Stimulated activated CD4-positive, alpha-beta T cell treated with anti-CD3 and anti-CD28 coated beads, Interleukin-15, amount 100 ng/mL, for 24 hours (primary cell): ENCODE measurements at places on chromosomes 2 and 18.

GRCh38 chr2:158131919-158132566 lies 30.4 kb downstream of the UPP2 start:
- no peak for DNase-seq

DNA sequence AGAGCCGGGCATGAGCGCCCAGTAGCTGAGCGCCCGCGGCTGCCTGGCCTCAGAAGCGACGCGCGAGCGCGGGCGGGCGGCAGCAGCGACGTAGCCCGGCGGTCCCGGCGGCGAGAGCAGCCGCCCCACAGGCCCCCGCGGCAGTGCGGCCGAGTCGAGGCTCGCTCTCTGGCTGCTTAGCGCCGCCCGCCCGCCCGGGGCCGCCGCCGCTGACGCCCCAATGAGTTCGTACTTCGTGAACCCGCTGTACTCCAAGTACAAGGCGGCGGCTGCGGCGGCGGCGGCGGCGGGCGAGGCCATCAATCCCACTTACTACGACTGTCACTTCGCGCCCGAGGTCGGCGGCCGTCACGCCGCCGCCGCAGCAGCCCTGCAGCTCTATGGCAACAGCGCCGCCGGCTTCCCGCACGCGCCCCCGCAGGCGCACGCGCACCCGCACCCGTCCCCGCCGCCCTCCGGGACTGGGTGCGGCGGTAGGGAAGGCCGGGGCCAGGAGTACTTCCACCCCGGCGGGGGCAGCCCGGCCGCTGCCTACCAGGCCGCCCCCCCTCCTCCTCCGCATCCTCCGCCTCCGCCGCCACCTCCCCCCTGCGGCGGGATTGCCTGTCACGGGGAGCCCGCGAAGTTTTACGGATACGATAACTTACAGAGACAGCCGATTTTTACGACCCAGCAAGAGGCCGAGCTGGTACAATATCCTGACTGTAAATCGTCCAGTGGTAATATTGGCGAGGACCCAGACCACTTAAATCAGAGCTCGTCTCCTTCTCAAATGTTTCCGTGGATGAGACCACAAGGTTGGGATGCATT lies 847 bp downstream of the HOXD8 start:
- DNase-seq = no peak

DNA sequence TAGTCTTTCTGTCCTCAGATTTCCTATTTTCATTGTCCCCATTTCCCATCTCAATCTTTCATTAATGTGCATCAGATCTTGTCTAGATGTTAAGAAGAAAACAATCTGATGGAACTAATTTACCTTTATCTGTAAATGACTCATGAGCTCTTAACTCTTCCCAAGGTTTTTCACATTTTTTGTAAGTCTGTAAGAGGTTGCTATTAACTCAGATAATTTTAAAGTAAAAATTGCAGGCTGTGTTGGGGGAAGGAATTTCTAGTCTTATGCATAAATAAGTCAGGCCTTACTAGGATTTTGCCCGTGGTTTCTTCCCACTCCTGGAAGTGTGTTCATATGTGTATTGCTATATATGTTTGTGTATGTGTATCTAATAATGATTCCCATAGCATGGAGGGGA lies 4.3 kb downstream of the NAB1 start:
- no peak for DNase-seq

GRCh38 chr2:175889701-175890302 lies 112.3 kb downstream of the LNPK start:
- DNase-seq = no peak

DNA sequence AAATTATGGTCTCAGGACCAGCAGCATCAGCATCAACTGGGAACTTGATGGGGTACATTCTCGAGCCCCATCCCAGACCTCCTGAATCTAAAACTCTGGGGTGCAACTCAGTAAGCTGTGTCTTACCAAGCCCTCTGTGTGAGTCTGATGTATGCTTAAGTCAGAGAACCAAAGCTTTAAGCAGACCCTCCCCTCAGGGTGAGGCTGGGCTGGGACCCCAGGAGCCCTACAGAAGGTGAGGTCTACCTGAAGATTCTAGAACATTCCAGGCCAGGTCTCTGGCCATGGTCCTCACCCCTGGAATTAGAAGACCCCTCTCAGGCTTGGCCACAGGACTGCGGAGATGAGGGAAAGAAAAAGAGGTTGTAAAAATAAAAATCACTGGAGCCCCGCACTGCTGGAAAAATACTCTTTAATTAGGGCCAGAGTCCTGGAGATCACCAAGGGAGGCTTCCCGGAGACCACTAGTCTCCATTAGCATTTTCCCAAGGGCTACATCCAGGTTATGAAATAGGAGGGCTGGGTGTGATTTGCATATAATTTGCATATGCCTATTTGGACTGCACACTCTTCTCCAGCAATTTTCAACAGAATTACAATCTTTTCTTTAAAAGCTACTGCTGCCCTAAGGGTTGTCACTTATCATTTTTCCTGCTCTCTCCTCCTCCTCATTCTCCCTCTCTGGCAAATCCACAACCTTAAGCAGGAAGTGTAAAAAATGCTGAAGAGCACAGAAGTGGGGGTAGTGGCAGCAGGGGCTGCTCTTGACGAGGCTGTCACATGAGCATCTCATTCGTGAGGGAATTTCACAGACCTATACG lies 100.2 kb downstream of the ZBTB7C start:
- DNase-seq = no peak

DNA sequence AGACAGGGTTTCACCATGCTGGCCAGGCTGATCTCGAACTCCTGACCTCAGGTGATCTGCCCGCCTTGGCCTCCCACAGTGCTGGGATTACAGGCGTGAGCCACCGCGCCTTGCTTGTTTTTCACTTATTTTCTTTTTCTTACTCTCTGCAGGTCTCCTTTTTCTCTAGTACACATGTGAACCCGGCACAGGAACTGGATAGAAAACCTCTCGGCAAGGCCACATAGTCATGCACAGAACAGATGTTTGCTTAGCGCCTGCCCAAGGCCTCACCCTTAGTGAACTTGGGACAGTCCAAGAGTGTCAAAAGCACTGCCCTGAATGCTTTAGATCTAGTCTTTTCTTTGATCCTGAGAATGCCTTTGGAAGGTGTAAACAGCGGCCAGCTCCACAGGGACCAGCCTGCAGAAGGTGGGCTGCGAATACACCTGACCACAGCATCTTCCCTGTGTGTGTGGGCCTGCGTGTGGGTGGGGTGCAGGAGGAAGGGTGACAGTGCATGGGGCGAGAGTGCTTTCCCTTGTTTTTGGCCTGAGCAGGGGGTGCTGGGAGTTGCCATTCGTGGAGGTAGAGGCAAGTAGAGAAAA lies 27.0 kb downstream of the IMPA2 start:
- no peak for DNase-seq

DNA sequence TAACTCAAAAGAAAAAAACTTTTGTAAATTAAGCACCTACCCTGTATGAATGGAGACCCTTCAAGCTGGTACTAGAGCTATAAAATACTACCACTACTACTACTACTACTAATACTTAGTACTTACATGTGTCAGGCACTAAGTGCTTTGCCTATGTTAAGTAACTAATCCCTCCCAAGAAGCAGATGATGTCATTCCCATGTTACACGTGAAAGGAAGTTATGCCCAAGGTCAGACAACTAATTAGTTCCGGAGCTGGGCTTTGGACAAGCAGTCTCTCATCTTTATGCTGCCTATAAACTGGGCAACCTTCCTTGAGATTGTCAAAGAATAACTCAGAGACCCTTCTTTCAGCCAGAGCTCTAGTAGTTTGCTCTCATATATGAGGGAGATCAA lies 13.9 kb upstream of the ATP6V1B1 start:
- DNase-seq = no peak

- DNase-seq = peak; percentile 65
These were observed 175.8 kb downstream of the LOXHD1 start for GRCh38 chr18:46481048-46481846.

DNA sequence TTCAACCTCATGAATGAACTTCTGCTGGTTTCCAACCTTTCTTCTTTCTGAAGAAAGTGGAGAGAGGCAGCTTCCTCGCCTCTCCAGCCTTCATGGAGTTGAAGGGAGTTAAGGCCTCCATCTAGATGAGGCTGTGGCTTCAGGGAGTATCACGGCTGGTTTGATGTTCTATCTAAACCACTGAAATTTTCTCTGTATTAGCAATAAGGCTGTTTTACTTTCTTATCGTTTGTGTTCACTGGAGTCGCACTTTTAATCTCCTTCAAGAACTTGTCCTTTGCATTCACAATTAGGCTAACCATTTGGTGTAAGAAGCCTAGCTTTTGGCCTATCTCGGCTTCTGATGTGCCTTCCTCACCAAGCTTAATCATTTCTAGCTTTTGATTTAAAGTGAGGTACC lies 19.9 kb upstream of the CTDP1 start:
- no peak for DNase-seq

- no peak for DNase-seq
These were observed 282.1 kb downstream of the ZNF516 start for GRCh38 chr18:76212960-76213359.

DNA sequence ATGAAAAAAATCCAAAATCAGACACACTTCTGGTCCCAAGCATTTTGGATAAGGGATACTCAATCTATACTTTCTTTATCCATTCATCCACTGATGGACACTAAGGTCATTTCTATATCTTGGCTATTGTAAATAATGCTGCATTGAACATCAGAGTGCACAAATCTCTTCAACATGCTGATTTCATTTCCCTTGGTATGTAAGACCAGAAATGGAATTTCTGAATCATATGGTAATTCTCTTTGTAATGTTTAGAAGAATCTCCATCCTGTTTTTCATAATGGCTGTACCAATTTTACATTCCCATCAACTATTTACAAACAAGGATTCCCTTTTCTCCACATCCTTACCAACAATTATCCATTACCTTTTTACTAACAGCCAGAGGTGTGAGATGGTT lies 33.7 kb upstream of the MCM6 start:
- DNase-seq = no peak
